ENCODE measurements at places on chromosomes 5 and 9.

- DNase-seq = no peak
Measured at GRCh38 chr5:33299621-33300208, 141.1 kb upstream of the TARS1 start.

- DNase-seq = no peak
Measured at GRCh38 chr5:67120032-67120431, 76.6 kb downstream of the CD180 start.

- DNase-seq = no peak
Measured at GRCh38 chr5:5103245-5103644, 36.9 kb upstream of the ADAMTS16 start.

DNA sequence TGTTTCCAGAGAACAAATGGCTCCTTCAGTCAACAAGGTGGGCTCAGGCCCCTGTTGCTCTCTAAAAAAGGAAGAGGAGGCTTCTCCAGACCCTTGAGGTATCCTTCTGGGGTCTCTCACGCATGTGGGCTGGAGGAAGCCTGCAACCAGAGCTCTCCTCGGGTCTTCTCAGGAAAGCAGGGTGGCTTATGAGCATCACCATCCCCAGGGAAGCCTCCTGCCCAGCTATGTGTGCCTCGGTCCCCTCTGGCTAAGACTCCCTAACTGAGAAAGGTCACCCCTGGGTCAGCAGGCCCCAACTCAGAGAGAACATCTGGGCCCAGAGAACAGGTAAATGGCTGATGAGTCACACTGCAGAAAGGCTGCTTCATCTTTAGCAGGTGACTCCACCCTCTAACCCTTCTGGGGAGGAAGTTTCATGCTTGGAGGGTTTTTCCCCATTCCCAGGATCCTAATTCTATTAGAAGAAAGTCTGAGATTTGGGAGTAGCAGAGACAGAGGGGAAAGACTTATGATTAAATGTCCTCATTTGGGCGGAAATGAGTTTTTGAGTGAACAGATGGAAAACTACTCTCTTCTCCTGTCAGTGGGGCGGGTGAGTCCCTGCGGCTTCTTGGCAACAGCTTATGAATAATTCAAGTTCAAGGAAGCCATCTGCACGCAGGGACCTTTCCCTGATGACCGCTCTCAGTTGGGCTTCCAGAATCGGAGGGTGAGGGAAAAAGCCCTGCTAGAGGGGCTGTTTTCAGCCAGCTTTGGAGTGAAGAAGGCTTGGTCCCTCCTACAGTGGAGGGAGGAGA lies 41.9 kb downstream of the TGFBI start:
- no peak for DNase-seq

GRCh38 chr9:109887079-109887478 lies 107.1 kb downstream of the PALM2AKAP2 start:
- no peak for DNase-seq

DNA sequence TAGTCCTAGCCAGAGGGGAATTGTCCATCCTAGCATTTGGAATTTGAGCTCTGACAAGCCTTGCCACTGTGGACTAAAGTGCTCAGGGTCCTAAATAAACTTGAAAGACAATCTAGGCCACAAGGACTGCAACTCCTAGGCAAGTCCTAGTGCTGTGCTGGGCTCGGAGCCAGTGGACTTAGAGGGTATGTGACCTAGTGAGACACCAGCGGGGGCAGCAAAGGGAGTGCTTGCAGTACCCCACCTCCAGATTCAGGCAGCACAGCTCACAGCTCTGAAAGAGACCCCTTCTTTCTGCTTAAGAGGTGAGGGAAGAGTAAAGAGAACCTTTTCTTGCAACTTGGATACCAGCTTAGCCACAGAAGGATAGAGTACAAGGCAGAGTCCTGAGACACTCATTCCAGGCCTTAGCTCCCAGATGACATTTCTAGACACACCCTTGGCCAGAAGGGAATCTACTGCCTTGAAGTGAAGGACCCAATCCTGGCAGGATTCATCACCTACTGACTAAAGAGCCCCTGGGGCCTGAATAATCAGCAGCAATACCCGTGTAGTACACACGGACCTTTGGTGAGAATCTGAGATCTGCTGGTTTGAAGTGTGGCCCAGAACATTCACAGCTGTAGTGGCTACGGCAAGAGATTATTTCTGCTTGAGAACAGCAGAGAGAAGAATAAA lies 164.6 kb downstream of the CCDC171 start:
- no peak for DNase-seq

DNA sequence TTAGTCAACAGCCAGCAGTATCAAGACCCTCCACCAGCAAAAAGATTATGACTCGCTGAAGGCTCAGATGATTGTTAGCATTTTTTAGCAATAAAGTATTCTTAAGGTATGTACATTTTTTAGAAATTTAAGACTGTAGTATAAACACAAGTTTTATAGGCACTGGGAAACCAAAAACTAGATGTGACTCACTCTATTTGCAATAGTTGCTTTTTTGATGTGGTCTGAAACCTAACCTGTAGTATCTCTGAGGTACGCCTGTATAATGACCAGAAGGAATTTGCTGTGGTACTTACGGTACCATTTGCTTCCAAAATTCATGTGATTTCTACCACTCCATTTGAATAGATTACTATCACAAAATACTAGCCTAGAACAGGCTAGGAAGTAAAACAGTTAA lies 60.8 kb downstream of the WDR41 start:
- no peak for DNase-seq

DNA sequence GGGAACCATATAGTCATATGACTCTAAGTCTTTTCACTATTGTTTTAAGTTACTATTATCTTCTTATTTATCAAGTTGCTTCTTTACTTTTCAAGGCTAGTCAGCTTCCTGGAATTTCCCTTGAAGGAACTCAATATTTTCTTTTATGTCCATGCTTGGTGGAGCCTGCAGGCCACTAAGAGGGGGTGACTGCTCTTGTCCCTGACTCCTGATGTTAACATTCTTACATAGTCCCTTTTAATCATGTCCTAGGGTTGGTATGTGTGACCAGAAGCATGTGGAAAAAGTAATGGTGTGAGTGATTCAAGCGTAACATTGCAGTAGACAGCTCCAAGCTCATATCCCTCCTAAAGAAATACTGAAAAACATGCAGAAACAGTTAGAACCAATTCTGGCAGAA lies 1536.2 kb upstream of the CDH9 start:
- no peak for DNase-seq

- DNase-seq = no peak
Measured at GRCh38 chr5:148179234-148179824, 11.0 kb downstream of the SPINK14 start.

GRCh38 chr9:4119778-4120554 lies 179.9 kb downstream of the GLIS3 start:
- no peak for DNase-seq

GRCh38 chr5:126812199-126812570 lies 35.2 kb downstream of the LMNB1 start:
- DNase-seq = no peak

- no peak for DNase-seq
Measured at GRCh38 chr9:4197548-4197947, 102.3 kb downstream of the GLIS3 start.

GRCh38 chr5:93107805-93108520 lies 473.1 kb downstream of the NR2F1-AS1 start:
- no peak for DNase-seq

DNA sequence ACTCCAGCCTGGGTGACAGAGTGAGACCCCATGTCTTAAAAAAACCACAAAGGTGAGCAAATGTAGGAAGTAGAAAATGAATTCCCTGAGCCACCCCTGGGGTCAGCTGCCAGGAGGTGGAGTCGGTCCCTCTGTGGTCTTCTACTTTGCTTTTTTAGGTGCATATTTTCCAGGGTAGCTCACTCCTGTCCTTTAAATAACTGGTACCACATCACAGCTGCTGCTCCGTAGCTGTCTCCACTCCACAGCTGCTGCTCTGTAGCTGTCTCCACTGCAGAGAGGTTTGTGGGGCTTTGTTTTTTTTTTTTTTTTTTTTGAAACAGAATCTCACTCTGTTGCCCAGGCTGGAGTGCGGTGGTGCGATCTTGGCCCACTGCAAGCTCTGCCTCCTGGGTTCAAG lies 8.9 kb downstream of the WDR5 start:
- no peak for DNase-seq

- DNase-seq = no peak
Measured at GRCh38 chr9:124343533-124344290, 71.5 kb downstream of the PSMB7 start.

- DNase-seq = no peak
Measured at GRCh38 chr5:154138701-154139100, 51.8 kb upstream of the GALNT10 start.

DNA sequence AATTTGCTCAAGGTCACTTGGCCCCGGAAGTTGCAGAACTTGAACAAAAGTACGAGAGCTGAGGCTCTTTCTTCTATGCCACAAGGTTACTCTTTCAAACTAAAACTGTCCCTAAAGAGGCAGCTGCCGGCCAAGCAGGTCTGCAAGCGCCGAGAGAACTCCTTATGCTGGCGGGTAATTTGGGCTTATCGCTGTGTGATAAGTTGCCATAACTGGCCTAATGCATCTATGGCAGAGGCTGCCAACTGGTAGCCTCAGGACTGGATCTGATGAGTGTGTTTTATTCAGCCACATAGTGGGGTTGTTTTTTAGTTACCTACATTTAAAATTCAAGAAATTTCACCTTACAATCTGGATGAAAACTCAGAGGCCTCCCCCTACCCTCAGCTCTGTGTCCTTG lies 68.1 kb upstream of the SPOCK1 start:
- DNase-seq = no peak

- no peak for DNase-seq
Measured at GRCh38 chr9:134439368-134439784, 113.1 kb downstream of the RXRA start.

DNA sequence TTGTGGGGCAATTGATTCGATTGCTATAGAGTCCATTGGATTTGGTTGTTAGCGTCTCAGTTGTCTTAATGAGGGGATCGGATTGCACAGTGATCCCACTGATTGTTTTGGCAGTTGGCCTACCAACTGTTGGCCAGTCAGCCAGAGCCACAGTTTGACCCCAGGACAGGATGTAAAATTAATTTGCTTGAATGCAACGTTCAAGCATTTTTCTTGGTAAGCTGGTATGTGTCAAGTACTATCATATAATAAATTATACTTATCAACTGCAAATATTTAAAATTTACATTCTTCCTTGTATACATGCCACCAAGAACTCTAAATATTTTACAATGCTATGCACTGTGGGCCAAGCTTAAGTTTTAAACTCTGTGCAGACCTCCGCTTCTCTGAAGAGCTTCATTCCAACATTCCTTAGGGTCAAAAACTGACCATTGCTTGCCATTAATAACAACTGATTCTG lies 80.4 kb upstream of the OSMR start:
- no peak for DNase-seq

DNA sequence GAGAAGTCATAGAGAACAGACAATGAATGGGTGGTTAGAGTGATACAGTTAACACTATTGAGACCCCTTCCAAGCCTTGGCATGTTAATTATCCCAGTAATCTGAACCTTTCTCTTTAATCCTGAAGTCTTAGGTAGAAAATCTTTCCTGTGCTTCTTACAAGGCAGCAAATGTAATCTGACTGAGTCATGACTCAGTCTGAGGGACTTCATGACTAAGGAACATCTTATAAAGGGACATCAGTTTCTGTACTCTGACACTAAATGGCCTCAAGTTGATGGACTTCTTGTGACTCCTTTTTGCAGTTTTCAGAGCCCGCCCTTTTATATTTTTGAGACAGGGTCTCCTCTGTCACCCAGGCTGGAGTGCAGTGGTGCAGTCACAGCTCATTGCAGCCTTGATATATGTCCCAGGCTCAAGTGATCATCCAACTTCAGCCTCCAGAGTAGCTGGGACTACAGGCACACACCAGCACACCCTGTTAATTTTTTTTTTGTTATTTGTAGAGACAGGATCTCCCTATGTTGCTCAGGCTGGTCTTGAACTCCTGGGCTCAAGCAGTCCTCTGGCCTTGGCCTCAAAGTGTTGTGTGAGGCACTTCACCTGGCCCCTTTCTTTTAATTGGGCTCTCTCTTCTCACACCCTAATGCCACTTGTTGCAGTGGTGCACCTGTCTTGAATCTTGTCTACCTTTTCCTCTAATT lies 9.5 kb downstream of the EXOSC3 start:
- no peak for DNase-seq

DNA sequence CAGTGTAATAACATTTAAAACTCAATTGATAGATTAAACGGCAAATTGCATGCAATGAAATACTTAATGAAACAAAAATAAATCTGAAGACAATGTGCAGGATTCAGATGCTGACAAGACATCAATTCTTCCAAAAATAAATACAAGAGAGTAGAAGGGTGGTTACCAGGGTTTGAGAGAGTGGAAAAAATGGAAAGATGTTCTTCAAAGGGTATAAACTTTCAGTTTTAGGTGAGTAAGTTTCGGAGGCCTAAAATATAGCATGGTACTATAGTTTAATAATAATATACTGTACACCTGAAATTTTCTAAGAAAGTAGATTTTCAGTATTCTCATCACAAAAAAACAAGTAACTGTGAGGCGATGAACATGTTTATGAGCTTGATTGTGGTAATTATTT lies 48.2 kb upstream of the RASEF start:
- no peak for DNase-seq

GRCh38 chr5:173001229-173001841 lies 17.8 kb downstream of the ATP6V0E1 start:
- no peak for DNase-seq

GRCh38 chr5:123937230-123937629 lies 425.3 kb downstream of the CSNK1G3 start:
- no peak for DNase-seq

- DNase-seq = peak; percentile 84
Measured at GRCh38 chr5:77852514-77853352, 76.6 kb upstream of the TBCA start.

DNA sequence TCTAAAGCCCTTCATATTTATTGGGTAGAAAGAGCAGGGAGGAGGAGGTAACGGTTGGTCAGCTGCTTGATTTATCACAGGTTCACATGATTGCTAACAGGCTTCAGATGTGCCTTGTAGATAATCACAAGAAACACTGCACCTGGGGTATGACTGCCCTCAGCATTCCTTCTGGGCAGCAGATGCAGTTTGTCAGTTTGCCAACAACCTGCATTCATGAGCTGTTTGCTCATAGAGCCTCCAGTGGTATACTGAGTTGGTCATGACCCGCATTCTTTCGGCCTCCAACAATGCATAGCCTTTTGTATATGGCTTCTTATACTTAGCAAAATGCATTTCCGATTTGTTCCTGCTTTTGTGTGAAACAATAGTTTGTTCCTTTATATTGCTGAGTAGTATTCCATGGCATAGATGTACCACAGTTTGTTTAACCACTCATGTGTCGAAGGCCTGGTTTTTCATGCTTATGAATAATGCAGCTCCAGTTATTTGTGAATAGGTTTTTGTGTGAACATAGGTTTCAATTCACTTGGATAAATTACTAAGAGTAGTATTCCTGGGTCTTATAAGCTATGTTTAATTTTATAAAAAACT lies 83.6 kb downstream of the ARHGEF28 start:
- no peak for DNase-seq

- DNase-seq = no peak
Measured at GRCh38 chr5:176959051-176959450, 47.5 kb downstream of the UIMC1 start.

- DNase-seq = no peak
Measured at GRCh38 chr9:87556821-87557220, 59.2 kb downstream of the DAPK1 start.

GRCh38 chr9:109311286-109311685 lies 9.6 kb downstream of the EPB41L4B start:
- no peak for DNase-seq
